CD4-positive, alpha-beta memory T cell (primary cell): ENCODE measurements at places on chromosomes 13 and 19. TPM values are rescaled to one million over a fixed set of nuclear protein-coding genes. Genes with fewer than 3 reads are reported as not detected.
A peak's percentile ranks its signal among the peaks of the same experiment; 100 is the strongest.

GRCh38 chr13:23870356-23871140, 18.7 kb downstream of the MIPEP start:
- H3K4me3 ChIP-seq = no peak overlapping the region
- H3K36me3 ChIP-seq = no peaks in the 10 kb centered on the region
- DNase-seq = no peak
- H3K27ac ChIP-seq = no peak overlapping the region

DNA sequence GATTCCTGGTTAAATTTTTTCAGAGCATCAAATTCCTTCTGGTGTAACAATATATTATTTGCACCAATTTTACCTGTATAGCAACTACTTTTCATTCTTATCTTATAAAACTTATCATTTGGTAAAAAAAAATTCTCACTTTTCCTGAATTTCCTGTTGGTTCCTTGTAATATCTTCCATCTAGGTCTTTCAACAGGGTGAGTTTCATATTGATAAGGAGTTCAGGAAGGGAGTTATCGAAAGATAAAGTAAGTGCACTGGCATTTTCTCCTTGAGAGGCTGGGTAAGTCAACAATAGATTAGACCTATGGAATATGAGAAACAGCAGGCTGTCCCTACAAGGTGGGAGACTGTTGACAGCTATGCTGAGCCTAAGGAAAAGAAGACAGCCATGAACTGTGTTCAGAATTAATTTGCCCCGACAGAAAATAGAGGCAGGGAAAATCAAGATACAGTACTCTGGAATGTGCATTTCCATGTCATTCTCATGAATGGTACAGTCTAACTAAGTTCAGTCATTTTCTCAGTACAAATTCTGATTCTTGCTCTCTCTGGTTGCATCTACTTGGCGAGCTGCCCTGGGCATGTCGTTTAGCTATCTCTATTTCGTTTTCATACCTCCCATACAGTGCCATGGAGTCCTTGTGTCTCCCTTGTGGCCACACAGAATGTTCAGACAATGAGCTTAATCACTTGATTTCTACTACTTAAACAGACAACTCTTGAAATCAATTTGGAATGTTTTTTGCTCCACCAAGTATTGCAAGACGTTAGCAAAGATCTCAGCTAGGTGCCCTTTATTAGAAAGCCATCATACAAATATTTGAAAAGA, 9.9 kb downstream of the IGFL1 start:
- H3K4me1 ChIP-seq = no peaks in the 10 kb centered on the region
- no peak for DNase-seq
- peaks cover 11% of the 10 kb centered on the region for H3K27me3 ChIP-seq
- no peak overlapping the region for H3K4me3 ChIP-seq

ALDH16A1 gene
- 31.6 TPM for total RNA-seq

DNA sequence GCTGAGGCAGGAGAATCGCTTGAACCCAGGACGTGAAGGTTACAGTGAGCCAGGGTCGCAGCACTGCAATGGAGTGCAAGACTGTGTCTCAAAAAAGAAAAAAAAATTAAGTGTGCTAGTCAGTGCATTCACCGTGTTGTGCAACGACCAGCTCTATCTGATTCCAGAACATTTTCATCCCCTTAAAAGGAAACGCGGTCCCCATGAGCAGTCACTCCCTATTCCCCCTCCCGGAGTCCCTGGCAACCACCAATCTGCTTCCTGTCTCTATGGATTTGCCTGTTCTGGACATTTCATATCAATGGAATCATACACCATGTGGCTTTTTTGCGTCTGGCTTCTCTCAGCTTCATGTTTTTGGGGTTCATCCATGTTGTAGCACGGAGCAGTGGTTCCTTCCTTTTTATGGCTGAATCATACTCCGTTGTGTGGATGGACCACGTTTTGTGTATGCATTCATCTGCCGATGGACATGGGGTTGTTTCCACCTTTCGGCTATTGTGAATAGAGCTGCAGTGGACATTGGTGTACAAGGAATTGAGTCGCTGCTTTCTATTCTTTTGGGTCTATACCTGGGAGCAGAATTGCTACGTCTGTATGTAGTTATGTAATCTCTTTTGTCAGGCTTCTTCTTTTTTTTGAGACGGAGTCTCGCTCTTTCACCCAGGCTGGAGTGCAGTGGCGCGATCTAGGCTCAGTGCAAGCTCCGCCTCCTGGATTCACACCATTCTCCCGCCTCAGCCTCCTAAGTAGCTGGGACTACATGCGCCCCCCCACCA, 19.8 kb downstream of the MYO9B start:
- peaks cover 25% of the 10 kb centered on the region for H3K4me1 ChIP-seq
- H3K4me3 ChIP-seq = no peak overlapping the region
- H3K27me3 ChIP-seq = no peaks in the 10 kb centered on the region
- H3K27ac ChIP-seq = no peak overlapping the region
- DNase-seq = no peak
- peaks cover 7% of the 10 kb centered on the region for H3K36me3 ChIP-seq

CEACAM5 gene
- total RNA-seq = not detected

DNA sequence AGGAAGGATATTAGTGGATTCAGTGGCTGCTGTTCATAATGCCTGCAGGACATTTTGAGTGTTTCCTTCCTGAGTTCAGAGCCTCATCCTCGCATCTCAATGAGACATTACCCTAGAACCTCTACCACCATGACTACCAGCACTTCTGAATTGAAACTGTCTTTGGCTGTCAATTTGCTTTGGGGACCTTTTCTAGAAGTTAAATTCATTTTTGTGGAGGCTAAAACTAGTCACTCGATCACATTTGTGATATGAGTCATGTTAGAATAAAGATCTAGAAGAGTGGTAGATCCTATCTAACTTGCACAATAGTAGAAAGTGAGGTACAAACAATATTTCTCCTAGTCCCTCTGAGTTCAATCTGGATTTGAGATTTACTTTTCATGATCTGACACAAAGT, 124.9 kb downstream of the KCNRG start:
- H3K4me1 ChIP-seq = no peaks in the 10 kb centered on the region
- no peaks in the 10 kb centered on the region for H3K36me3 ChIP-seq
- no peak for DNase-seq
- no peak overlapping the region for H3K4me3 ChIP-seq
- no peaks in the 10 kb centered on the region for H3K27me3 ChIP-seq

DNA sequence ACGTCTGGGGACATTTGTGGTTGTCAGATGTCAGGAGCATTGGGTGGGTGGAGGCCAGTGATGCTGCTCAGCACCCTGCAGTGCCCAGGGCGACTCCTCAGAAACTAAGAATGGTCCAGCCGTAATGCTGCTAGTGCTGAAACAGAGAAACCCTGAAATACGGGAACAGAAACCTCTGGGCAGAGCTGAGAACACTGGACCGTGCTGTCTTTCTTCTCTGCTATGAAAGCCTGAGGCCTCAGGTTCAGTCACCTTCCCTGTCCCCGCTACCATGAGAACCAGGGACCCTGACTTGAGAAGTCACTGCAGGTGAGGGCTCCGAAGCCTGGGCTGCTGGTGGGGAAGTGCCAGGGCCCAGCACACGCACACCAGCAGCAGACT, 13.4 kb downstream of the CAPS start:
- H3K27me3 ChIP-seq = no peaks in the 10 kb centered on the region
- H3K4me3 ChIP-seq = no peak overlapping the region
- H3K36me3 ChIP-seq = peaks cover 93% of the 10 kb centered on the region
- no peaks in the 10 kb centered on the region for H3K4me1 ChIP-seq
- H3K27ac ChIP-seq = no peak overlapping the region

GRCh38 chr13:25602176-25602575, 230.4 kb downstream of the ATP8A2 start:
- no peak overlapping the region for H3K27ac ChIP-seq
- no peak overlapping the region for H3K4me3 ChIP-seq
- H3K4me1 ChIP-seq = no peaks in the 10 kb centered on the region
- H3K36me3 ChIP-seq = no peaks in the 10 kb centered on the region
- DNase-seq = no peak
- no peaks in the 10 kb centered on the region for H3K27me3 ChIP-seq

RGL3 gene
- total RNA-seq = not detected

DNA sequence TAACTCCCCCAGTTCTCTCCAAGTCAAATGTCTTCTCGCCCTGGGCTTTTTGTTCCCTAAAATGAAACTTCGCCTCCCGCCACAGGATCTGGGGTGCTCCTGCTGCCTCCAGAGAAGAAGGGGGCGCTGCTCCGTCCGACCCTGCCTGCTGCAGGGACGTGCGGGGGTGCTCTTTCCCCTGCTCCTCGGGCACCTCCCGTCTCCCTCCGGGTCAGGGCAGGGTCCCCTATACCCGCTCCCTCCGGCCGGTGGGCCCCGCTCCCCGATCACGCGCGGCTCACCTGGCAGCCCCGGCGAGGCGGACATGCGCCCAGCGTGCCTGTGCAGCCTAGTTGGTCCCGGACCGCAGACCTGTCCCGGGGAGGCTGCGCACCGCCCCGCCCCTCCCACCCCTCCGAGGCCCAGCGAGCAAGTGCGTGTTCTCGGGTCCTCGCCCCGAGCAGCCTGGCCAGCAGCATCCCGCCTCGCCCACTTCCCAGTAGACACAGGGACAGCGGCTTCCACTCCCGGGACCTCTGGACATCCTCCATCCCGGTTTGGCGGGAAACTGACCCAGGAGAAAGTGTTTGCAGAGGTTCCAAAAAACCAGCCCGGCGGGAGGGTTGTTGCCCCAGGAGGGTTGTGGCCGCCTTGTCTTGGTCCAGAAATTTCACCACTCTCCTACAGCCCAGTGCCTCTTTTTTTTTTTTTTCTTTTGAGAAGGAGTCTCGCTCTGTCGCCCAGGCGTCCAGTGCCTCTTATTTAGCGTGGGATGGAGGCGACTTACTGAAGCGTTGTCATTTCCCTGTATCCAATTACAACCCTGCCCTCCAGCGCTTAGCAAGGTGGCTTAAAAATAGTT, at the start of gene OXGR1:
TSS of gene OXGR1 (minus strand) at position 460 of the 841 bp plus-strand sequence. CDS start 6,717 bp downstream, outside the sequence.
- H3K36me3 ChIP-seq = no peaks in the 10 kb centered on the region
- H3K27ac ChIP-seq = no peak within 1 kb of the TSS
- H3K4me3 ChIP-seq = no peak within 1 kb of the TSS
- no peaks in the 10 kb centered on the region for H3K4me1 ChIP-seq

ATP1A3 gene
- total RNA-seq = 3.5 TPM

- H3K4me1 ChIP-seq = no peaks in the 10 kb centered on the region
- no peaks in the 10 kb centered on the region for H3K27me3 ChIP-seq
- no peak overlapping the region for H3K27ac ChIP-seq
- no peak overlapping the region for H3K4me3 ChIP-seq
- no peak for DNase-seq
These were observed 8.9 kb upstream of the ZNF507 start for GRCh38 chr19:32336259-32337083.

DNA sequence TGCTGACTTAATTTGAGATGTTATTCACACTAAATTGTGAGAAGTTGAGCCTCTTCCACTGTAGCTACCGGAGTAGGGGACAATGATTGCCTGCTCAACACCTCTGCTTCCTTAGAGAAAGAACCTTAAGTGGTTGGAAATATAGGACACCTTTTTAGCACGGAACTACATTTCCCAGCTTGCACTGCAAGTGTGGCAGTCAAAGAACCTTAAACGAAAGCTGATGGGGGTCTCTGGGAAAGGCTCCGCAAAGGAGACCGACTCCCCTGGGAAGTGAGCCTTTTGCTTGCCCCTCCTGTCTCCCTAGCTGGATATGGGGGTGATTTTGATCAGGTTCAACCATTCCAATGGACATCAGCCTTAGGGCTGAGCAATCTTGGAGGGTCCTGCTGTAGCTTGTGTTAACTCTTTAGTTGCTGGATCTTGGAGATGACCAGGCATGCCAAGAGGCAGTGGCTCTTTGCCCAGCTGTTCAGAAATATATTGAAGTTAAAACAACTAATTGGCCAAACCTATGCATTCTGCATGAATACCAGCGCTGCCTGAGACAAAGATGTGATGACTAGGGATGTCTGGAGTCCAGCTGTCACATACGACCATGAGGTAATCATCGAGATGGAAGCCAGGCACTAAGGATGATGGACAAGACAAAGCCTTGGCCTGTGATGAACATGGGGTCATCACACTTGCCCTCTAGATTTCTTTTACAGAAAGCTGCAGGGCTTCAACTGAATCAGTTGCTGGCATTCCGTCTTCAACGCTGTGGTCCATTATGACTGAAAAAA, 286.5 kb downstream of the FOXO1 start:
- no peaks in the 10 kb centered on the region for H3K4me1 ChIP-seq
- no peak overlapping the region for H3K4me3 ChIP-seq
- no peak for DNase-seq
- H3K27ac ChIP-seq = no peak overlapping the region

PRR19 gene
- 0.28 TPM for total RNA-seq

SIGLEC12 gene
- not detected for total RNA-seq

GRCh38 chr19:48970923-48971395, 5.8 kb downstream of the FTL start:
- peaks cover 19% of the 10 kb centered on the region for H3K4me1 ChIP-seq
- peak; percentile 67 for DNase-seq

ADGRE3 gene
- not detected for total RNA-seq

- H3K27me3 ChIP-seq = peaks cover 11% of the 10 kb centered on the region
- H3K4me1 ChIP-seq = peaks cover 5% of the 10 kb centered on the region
- no peaks in the 10 kb centered on the region for H3K36me3 ChIP-seq
- no peak overlapping the region for H3K27ac ChIP-seq
These were observed 1.0 kb downstream of the GRIK5 start for GRCh38 chr19:42068756-42069571.

DNA sequence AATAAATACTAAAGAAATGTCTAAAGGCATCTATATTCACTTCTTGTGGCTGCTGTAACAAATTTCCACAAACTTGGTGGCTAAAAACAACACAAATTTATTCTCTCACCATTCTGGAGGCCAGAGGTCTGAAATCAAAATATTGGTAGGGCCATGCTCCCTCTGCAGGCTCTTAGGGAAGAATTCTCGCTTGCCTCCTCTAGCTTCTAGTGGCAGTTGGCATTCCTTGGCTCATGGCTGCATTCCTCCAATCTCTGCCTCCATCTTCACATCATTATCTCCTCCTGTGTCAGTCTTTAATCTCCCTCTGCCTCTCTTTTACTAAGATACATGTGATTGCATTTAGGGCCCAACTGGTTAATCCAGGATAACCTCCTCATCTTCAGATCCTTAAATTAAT, 54.1 kb upstream of the RFXAP start:
- no peaks in the 10 kb centered on the region for H3K27me3 ChIP-seq
- H3K36me3 ChIP-seq = no peaks in the 10 kb centered on the region
- H3K27ac ChIP-seq = no peak overlapping the region
- H3K4me1 ChIP-seq = no peaks in the 10 kb centered on the region
- H3K4me3 ChIP-seq = no peak overlapping the region

- H3K4me3 ChIP-seq = no peak overlapping the region
- H3K27ac ChIP-seq = no peak overlapping the region
- no peak for DNase-seq
- H3K4me1 ChIP-seq = peaks cover 9% of the 10 kb centered on the region
- H3K27me3 ChIP-seq = no peaks in the 10 kb centered on the region
These were observed 2.8 kb upstream of the ARL11 start for GRCh38 chr13:49625392-49626079.

DNA sequence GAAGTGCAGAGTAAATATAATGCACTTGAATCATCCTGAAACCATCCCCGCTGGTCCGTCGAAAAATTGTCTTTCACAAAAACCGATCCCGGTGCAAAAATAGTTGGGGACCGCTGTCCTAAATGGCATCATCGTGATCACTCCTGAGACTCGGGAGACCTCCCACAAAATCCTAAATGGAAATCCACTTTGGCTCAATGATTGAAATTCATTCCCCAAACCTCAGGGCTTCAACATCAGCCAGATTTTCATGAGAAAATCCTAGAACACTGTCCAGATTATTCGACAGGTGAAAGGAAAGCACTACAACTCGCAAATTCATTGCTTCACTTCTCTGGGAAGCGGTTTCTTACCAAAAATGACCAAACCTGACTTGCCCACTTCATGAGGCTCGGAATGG, 335.3 kb upstream of the ZNF507 start:
- no peak for DNase-seq
- H3K27ac ChIP-seq = no peak overlapping the region
- no peaks in the 10 kb centered on the region for H3K4me1 ChIP-seq
- no peak overlapping the region for H3K4me3 ChIP-seq
- H3K36me3 ChIP-seq = no peaks in the 10 kb centered on the region
- no peaks in the 10 kb centered on the region for H3K27me3 ChIP-seq
